ENCODE measurements at places on chromosomes 12 and 14.

DNA sequence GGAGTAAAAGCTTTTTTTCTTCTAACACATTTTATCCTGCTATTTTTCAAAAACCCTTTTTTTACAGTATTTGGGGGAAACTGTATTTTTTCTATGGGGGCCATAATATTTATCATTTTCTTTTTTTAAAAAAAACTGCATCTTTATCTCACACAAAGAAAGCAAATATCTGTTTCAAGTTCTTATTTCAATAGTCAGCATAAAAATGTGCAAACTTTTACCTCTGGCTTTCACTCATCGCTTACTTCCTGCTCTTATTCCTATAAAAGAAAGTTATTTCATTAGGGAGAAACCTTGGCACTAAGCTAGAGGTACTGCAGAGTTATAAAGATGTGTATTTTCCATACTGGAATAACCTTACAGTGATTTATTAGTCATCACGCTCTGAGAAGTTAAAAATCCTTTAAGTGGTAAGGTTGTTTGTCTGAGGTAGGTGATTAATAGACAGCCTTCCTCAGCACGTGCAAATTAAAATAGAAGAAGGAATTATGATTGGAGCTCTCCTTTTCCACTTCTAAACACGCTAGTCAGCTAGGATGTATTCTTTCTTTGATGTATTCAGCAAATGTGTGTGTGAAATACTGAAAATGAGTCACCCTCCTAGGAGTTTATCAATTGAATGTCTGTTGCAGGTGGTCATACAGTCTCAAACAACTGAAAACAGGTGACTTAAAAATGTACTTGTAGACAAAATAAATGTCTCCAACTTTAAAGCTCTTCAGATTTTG is 461.0 kb downstream of the GXYLT1 start:
- DNase-seq = no peak

GRCh38 chr12:113260636-113261300 is 39.5 kb downstream of the TPCN1 start:
- no peak for DNase-seq

- DNase-seq = no peak
These were observed 3.3 kb downstream of the WASHC4 start for GRCh38 chr12:105110851-105111250.

GRCh38 chr14:46368275-46368674 is 283.3 kb downstream of the RPL10L start:
- DNase-seq = no peak

DNA sequence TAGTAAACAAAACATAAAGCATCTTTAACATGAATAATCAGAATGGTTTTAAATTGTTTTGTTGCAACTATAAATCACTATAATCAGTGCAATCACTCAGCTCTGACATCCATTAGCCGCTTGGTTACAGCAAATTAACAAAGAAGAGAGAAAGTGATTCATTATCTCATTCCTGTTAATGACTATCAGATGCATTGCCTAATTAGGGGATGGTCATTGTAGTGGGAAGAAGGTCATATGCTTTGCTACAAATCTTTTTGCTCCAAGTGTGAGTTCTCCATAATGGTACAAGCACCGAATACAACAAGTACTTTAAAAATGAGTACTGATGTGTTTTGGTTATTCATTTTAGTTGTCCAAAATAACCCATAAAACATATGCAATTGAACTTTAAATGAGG is 272.0 kb downstream of the AKAP6 start:
- no peak for DNase-seq

- DNase-seq = no peak
These were observed 8.2 kb upstream of the LDHB start for GRCh38 chr12:21665816-21666215.

- no peak for DNase-seq
These were observed 3.8 kb downstream of the SERPINA3 start for GRCh38 chr14:94615823-94616570.

DNA sequence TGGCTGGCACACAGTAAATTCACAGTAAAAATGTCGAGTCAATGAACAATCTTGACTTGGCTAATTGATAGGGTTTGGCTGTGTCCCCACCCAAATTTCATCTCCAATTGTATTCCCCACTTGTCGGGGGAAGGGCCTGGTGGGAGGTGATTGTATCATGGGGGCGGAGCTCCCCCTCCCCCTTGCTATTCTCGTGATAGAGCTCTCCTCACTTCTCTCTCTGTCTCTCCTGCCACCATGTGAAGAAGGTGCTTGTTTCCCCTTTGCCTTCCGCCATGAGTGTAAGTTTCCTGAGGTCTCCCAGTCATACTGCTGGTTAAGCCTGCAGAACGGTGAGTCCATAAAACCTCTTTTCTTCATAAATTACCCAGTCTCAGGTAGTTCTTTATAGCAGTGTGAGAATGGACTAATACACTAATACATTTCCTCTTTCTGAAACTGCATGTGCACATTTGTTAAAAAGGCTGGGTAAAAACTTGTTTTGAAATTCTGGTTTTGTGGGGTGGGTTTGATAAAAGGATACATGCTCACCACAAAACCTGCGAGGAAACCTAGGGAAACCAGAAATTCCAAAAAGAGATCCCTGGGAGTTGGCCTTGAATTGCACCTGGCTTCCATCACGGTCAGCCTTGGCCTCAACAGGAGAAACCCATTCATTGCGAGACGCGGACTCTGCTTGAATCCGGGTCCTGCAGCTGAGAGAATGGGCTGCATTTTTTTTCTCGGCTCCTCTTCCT is 16.2 kb upstream of the MYL2 start:
- no peak for DNase-seq

DNA sequence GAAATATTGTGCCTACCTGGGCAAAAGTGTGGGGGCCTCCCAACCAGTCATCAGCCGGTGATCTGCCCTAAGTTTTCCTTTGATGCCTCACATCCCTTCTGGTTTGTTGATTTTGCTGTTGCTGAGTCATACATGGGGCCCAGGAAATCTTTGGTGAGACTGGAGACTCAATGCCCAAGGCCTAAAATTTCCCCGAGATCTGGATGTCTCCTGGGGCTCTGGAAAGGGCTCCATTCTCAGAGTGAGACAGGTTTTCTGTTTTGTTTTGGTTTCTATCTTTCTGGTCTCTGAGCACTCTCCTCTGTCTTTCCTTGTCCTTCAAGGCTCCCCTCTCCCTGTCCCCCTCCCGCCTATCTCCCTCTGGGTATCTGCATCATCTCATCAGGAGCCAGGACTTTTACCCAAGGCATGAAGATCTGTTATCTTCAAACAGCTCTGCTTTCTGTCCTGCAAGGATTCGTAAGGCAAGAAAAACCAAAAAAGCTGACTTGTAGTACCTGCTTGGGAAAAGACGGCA is 152.8 kb upstream of the MAX start:
- no peak for DNase-seq

DNA sequence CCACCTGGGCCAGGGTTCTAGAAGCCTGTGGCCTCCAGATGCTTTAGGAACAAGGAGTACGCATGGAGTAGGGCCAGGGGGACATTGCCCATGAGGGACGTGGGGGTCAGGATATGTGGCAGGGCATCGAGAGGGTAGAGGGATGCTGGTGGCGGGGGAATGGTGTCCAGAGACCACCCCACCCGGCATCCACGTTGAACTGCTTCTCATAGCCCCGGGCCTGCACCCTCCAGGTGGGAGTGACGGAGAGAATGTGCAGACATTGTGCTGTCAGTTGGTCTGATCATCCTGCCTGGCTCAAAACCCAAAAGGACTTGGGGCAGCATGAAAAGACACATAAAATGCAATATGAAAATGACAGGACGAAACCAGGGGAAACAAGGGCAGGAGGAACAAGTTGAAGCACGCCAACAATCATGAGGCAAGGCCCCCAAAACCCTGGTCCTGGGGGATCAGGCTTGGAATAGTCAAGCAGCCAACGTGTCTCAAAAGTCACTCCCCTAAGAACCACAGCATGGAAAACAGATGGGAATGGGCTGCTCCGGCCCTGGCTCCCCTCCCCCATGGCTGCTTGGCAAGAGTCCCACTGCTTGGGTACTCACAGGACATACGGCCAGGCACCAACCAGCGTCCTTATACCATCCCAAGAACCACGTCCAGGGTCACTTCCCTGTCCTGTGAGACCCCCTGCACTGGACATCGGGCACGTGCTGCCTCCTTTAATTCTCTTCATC is 117.9 kb downstream of the DICER1 start:
- no peak for DNase-seq

DNA sequence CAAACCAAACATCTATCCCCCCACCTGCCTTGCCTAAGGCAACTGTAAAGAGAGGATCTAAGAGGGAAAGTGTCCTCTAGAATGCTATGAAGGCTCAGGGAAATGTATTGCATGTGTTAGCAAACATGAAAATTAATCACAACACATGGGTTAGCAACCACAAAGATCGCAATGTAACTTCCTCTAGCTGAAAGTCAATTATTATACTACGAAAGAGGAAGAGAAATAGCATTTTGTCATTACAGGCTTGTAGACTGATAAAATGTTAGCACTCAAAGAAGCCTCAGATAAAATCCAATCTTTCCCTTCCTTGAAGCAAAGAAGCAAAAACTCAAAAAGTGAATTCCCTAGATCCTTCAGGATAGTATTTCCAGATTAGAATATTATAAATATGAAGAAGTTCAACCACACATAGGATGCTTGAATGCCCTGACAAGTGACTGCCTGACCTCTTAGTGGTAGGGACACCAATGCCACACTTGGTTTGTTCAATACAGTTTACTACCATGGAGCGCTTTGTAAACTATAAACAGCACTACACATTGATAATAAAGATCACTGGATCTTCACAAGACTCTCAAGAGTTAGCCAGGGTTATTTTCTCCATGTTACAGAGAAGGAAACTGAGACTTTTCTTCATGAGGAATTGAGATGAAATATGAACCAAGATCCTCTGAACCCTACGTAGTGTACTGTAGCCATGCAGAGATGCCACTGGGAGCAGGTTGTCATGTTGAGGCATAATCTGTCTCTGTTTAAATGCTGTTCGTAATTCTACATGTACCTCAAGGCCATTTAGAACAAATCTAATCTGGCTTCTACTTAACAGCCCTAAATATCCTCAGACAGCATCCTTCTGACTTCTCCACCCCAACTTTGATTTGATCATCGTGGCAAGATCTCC is 100.7 kb downstream of the ITPR2 start:
- no peak for DNase-seq

DNA sequence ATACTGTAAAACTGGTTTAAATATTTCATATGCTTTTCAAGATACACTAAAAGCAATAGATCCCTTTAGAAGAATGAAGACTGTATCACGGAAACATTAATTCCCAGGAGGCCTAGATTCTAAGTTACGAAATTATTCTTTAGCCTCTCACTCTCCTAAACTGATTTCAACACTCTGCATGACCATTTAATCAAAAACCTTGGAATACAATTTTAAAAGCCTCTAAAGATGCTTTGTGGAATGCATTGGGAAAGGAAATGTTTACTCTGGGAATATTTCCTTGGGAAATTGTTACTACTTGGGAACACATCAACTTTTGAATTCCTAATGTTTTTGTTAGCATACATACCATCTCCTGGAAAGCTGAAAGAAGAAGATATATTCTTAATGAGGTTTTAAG is 255.7 kb upstream of the FAR2 start:
- no peak for DNase-seq

DNA sequence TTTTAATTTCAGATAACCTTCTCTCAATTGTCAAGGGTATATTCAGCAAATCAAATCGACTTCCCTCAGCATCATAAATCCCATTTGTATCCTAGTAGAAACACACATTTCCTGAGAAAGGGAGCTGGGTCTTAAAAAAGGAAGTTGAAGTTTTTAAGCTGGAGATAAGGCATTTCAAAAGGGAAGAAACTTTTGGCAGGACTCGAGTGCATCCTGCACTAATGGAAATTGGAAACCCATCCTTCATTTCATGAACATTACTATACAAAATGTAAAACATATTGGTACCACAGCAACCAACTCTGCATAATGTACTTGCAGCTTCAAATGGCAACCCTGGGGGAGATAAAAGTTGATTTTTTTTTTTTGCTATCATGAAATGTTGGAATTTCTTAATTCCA is 23.7 kb upstream of the TMCC3 start:
- no peak for DNase-seq

DNA sequence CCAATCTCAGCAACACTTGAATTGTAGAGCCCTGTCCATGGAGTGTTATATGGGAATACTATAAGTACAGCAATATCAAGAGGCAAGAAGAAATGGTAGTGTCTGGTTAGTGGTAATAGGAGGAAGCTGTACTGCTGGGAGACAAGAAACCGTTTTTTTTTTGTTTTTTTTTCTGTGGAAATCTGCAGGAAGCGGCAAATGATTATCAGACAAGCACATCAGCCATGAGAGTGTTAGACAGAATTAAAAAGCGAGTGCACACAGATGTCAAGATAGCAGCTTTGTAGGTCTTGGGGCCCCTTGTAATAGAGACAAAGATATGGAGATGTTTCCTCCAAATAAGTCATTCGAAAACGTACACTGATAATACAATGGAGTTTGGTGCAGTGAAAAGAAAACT is 6.7 kb downstream of the TESPA1 start:
- no peak for DNase-seq

DNA sequence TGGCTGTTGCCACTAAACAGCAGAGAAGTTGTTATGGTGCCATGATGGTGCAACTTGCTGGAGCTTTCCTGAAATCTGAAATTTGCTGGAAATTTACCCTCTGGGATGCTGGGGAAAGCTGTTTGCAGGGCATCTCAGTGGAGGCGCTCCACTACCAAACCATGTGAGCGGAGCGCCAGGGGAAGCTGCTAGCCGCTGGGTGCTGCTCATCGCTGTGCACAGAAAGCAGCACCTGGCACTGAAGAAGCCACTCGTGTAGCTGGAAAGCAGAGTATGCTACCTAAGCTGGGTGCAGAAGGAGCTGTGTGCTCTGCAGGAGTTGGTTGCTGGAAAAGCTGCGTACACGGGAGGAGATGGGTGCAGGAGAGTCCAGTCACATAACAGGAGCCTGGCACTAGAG is 53.0 kb downstream of the MSRB3 start:
- DNase-seq = no peak

- no peak for DNase-seq
These were observed 155.3 kb downstream of the PDE3A start for GRCh38 chr12:20523658-20524057.

DNA sequence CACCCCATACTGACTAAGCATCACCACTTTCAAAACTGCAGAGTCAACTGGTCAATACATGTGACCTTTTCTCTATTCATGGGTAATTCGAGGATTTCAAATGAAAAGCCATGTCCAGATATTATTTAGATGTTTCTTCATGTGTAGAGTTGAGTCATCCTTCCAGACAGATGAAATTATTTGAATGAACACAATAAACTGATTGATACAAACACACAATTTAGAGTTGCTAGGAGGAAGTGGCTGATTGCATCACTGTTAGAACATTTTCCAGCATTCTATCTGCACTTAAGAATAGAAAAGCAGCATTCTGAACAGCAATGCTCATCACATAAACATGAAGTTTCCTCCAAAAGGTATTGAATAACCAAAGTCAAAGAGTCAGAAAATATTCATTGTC is 273.5 kb upstream of the SOX5 start:
- DNase-seq = no peak

DNA sequence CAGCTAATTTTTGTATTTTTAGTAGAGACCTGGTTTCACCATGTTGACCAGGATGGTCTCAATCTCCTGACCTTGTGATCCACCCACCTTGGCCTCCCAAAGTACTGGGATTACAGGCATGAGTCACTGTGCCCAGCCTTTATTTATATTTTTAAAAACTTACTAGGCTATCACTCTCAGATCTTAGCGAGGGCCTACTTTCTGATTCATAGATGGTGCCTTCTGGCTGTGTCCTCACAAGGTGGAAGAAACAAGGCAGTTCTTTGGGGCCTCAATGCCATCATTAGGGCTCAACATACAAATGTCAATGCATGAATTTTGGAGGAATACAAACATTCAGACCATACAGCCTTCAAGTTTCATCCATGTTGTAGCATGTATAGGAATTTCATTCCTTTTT is 2.4 kb upstream of the DGLUCY start:
- no peak for DNase-seq

Data from activated gamma-delta T cell treated with anti-CD3 and anti-CD28 coated beads, Interleukin-2, amount 50 U/mL, for 16 hours (primary cell).